ENCODE measurements at places on chromosomes 3 and 15.
A peak's percentile ranks its signal among the peaks of the same experiment; 100 is the strongest.

- DNase-seq, result peak; percentile 53
Measured at GRCh38 chr3:112464264-112464663, 35.0 kb downstream of the BTLA start.

DNA sequence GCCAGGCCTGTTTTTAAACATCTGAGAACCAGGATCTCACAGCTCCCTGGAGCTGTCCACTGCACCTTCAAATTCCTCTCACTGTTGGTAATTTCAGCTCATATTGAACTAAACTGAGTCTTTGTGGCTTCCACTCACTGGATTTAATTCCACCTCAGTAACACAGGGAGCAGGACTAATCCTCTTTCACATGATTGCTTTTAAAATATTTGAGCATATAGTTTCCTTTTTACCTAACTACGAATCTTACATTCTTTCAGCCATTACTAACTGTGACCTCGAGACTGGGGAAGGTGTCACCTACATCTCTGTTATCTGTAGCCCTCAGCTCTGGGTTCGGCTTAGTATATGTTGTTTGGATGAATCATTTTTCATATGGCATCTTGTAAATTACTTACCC is 194.3 kb upstream of the C2CD4B start:
- DNase-seq, result no peak

- no peak for DNase-seq
Measured at GRCh38 chr15:38612159-38612863, 47.7 kb upstream of the RASGRP1 start.

- no peak for DNase-seq
Measured at GRCh38 chr15:89317186-89317720, 17.4 kb downstream of the POLG start.

DNA sequence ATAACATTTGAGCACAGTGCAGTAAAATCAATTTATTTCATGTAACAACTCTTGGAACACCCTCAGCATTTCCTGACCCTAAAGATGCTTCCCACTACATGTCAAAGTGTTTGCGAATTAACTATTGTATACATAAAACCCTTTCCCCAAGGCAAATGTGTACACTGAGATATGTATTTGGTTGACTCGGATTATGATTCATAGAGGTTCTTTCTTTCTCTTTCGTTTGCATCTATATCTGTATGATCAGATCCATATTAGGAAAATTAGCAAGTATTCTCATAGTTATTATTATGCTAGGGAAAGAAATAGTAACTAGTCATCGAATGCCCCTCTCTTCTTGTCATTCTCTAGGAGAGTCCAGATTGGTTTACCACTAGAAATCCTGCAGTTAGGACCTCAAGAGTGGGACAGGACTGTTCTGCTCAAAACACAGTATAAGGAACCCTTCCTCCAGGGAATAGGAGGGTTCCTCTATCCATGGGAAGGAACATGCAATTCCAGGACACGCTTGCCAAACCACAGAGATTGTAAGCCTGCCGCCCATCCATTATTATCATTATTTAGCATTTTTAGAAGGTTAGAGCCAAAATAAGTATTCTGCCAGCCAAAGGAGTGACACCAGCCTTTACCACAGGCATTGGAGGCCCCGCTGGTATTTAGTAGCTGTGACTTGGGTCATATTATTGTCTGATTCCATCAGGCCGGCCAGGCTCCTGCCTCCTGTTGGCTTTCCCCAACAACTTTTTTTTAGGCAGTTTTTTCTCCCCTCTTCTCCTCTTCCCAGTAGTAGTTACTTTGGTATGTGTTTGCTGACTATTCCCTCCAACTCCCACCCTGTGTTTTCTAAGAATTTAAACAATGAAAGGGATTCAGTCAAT is 100.7 kb downstream of the GALK2 start:
- no peak for DNase-seq

- DNase-seq, result no peak
Measured at GRCh38 chr3:196203846-196204245, 7.4 kb downstream of the ZDHHC19 start.

- DNase-seq, result no peak
Measured at GRCh38 chr3:56769116-56769707, 32.5 kb downstream of the ARHGEF3 start.

DNA sequence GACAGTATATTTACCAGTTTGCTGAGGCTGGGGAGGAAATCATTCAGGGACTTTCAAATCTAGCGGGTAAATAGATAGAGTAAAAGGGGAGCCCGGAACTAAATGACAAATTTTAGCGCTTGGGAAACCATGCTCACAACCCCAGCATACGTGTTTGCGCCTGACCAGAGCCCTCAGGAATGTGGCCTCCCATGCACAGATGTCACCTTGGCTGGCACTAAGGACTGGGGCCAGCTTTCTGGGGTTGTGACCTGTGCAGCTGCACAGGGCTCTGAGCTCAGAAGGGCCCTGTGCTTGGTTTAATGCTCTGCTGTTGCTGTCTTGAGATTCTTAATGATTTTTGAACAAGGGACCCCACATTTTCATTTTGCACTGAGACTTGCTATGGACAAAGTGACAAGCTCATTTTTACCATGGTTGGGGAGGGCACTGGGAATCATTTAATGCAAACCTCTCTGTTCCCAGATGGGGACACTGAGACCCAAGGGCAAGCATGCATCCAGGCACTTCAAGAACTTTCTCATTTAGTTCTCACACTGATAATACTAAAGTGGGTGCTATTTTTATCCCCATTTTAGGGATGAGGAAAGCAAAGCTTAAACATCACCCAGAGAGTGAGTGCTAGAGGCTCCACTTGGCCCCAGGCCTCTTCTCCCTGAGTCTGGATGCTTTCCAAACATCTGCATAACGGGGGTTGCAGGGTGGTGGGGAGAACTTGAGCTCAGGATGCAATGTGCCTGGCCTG is 44.1 kb upstream of the FAM107A start:
- DNase-seq, result no peak

GRCh38 chr3:159608311-159608710 is 380.3 kb upstream of the IL12A start:
- no peak for DNase-seq

DNA sequence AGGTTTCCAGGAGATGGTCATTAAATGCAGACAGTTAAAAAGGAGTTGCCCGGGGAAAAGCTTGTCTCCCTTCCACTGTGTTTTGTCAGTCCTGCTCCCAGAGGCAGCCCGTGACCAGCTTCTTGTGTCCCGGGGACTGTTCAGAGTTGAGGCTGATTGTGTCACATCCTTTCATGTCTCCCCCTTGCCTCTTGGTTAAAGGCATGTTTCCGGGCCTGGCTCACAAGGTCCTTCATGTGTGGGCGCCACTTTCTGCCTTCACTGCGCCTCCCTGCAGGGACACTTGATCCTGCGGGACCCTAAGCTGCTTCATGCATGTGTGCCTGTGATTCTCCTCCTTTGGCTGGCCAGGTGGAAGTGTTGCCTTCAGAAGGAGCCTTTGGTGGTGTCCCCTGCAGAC is 9.2 kb downstream of the CHCHD6 start:
- no peak for DNase-seq

DNA sequence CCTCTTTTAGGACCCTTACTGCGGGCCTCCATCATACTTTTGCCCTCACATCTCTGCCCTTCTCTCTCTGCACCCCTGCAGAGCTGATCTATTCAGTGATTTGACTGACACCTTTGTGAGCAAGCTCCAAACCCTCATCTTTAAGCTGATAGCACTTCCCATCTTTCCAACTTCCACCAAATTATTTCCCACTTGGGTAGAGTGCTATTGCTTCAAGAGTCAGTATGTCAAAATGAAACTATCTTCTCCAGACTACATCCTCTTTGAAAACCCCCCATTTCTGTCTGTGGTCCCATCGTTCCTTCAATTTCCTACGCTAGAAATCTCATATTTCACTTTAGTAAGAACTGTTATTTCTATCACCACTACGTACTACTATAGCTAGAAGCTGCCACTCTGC is 19.7 kb downstream of the ZWILCH start:
- DNase-seq, result no peak

- DNase-seq, result no peak
Measured at GRCh38 chr3:184037816-184038215, 6.3 kb downstream of the HTR3D start.

DNA sequence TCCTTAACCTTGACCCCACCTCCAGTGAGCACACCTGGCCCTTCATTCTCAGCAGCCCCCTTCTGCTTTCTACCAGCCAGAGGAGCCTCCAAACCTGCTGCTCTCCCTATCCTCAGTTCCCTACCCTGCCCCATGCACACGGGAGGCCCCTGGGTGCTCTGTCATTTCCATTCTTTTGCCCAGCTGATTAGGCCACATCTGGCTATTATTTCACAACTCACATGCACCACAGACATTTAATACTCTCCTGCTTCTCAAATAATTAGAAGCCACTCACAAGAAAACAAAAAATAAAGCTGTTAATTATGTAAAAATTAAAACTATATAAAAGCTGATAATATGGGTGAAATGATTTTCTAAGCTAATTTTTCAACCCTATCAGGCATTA is 50.7 kb downstream of the MYLK start:
- no peak for DNase-seq

DNA sequence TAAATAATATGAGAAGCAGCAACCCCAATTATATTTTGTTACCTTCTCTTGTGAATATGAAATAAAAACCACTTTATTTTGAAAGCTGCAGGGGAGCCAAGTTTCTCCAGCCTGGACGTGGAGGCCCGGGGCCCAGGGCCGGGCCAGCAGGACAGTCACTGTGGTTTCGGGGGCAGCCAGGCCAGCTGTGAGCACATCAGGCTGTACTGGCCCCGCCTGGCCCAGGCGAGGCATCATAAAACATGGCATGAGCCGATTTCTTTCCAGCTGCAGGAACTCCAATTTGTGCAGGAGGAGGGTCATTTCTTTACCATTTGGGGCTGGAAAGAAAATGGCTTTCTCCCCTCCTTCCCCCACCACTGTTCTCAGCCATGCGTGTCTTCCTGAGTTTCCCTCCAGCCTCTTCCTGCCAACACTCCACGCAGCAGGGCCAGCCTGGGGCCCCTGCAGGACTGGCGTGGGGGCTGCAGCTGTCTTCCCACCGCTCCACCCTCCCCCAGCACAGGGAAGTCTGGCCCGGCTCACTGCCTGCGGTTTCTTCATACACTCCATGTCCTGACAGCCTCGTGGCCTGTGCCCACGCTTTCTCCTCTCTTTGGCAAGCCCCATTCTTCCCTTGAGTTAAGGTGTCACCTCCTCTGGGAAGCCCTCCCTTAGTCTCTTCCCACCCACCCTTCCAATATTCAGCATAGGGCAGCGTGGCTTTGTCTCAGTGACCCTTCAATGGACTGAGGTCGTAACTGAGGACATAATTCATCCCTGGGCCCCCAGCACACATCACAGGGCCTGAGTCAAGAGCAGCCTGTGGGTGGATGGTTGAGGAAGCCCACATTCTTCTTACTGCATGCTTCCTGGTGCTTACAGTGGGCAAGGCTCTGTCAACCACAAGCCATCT is 135.8 kb downstream of the CHSY1 start:
- no peak for DNase-seq

DNA sequence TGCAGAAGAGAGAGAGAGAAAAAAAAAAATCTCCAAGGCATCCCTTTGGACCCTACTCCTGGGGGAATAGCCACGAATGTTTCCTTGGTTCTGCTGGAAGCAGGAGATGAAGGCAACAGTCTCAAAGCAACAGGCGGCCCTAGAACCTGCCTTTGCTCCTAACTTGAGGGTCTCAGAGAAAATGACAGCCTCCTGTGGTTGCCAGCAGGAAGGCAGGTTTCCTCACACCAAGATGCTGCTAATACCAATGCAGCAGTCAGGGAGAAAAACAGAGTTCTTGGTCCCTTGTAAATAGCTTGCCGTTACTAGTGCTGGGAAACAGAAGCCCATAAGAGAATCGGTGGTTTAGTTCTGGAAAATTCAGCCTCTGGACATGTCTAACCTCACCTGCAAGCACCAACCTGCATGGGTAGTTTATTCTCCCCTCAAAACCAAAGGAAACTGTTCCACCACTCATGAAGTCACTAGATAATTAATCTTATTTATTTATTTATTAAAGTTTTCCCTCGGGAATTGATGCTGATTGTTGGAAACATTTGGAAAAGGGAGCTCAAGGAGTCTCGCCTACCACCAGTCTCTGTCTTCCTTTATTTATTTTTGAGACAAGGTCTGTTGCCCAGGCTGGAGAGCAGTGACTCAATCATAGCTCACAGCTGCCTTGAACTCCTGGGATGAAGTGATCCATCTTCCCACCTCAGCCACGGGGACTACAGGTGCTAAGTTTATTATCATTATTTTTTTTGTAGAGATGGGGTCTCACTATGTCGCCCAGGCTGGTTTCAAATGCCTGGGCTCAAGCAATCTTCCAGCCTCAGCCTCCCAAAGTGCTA is 883 bp upstream of the FRMD4B start:
- no peak for DNase-seq

- DNase-seq, result no peak
Measured at GRCh38 chr3:115552007-115552406, 71.3 kb upstream of the GAP43 start.

- no peak for DNase-seq
Measured at GRCh38 chr3:52809662-52810377, 15.2 kb downstream of the ITIH3 start.

DNA sequence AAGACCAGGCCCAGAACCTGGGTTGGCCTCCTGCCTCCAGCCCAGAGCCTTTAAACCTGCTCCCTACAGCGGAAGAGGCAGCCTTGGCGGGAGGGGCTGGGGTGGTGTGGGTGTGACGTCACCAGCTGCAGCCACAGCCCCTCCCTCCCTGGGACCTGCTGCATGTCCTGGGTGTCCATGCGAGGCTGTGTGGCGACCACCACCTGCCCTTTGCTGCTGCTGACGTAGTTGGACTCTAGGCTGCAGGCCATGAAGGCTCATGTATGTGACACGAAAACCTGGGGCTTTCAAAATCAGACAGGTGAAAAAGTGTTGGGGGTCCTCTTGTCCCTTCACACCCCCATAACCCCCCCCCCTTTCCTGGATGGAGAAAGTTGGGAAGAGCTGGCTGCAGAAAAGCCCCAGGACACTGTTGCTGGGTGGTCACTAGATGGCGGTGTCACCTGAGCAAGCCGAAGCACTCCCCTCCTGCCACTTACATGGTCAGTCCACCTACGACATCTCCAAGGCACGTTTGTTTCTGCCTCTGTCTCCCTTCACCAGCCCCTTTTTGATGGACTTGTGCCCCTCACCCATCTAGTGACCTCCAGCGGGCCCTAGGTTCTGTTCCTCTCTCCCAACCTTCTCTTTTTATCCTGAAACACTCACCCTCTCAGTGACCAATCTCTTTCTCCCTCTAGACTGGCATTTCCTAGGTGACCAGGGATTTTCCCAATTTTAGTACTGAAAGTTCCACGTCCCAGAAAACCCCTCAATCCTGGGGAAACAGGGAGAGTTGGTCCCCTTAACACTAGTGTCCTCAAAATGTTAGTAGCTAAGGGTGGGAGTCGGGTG is 35.2 kb downstream of the SLC6A20 start:
- DNase-seq, result peak; percentile 46

- no peak for DNase-seq
Measured at GRCh38 chr3:190512666-190513065, 1.2 kb upstream of the IL1RAP start.

- no peak for DNase-seq
Measured at GRCh38 chr3:54861248-54862067, 66.4 kb downstream of the LRTM1 start.

GRCh38 chr3:10555263-10555662 is 49.9 kb upstream of the ATP2B2 start:
- DNase-seq, result no peak

GRCh38 chr3:48826451-48826850 is 21.2 kb downstream of the PRKAR2A start:
- no peak for DNase-seq

- no peak for DNase-seq
Measured at GRCh38 chr3:50657407-50657806, 17.3 kb upstream of the DOCK3 start.

All from CD4-positive, alpha-beta T cell treated with Interleukin-1 beta for 1 hour (primary cell).